ENCODE measurements at places on chromosomes 1 and 21.

DNA sequence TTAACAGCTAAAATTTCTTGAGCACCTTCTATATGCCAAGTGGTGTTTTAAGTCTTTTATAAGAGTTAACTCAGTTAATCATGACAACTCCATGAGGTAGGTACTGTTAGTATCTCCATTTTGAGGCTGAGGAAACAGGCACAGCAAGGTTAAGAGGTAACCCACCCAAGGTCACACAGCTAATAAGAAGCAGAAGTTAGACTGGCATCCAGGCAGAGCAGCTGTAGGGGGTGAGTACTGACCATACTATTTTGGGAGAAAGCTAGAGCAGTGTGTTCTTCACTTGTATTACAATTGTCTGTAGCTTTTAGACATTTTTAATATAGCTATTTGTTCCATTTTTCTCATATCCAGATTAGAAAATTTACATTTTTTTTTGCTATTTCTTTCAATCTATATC, 4.8 kb downstream of the ATP6V1G3 start:
- DNase-seq: no peak

GRCh38 chr1:6989212-6990159, 204.2 kb downstream of the CAMTA1 start:
- DNase-seq: no peak

DNA sequence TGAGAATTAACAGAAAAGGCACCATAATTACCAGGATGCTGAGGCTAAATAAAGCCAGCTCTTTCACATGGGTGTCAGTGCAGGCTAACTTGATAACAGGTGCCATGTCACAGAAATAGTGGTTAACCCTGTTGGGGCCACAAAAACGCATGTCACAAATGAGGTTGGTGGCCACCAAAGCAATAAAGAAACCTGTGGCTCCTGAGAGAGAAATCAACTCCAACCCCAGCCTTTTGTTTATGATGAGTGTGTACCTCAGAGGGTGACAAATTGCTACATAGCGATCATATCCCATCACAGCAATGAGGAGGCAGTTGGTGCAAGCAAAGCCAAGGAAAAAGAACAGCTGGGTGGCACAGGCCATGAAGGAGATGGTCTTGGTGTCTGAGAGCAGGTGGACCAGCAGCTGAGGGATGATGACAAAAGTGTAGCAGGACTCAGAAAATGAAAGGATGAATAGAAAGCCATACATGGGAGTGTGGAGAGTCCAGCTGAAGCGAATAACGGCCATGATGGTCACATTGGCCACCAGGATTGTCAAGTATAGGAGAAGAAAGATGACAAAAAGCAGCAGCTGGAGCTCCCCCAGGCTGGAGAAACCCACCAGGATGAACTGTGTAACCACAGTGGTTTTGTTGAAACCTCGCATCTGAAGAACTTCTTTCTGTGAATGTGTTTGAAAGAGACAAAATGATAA, at the start of gene OR10T2:
Gene OR10T2 (minus strand): TSS at position 649 of the 697 bp plus-strand sequence. CDS start 0 bp downstream, at position 649.
- no peak for DNase-seq

- DNase-seq: no peak
Observed at GRCh38 chr21:36199021-36199420, 42.4 kb downstream of the DOP1B start.

DNA sequence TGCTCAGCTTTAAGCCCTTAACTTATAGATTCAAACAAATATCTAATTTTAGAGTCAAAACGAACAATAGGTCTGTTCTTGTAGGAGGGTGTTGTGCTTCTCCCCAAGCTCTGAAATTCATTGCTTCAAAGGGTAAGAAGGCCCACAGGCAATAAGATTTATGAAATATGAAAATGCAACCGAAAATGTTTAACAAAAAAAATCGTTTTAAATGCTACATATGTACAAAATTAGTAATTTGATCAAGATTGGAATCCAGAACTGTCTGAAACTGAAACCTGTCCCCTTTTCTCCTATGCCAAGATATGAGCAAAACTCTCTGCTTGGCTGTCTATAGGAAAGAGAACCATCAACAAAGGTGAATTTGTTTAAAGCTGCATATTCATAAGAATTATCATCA, 534.3 kb downstream of the PLPP3 start:
- DNase-seq: no peak

DNA sequence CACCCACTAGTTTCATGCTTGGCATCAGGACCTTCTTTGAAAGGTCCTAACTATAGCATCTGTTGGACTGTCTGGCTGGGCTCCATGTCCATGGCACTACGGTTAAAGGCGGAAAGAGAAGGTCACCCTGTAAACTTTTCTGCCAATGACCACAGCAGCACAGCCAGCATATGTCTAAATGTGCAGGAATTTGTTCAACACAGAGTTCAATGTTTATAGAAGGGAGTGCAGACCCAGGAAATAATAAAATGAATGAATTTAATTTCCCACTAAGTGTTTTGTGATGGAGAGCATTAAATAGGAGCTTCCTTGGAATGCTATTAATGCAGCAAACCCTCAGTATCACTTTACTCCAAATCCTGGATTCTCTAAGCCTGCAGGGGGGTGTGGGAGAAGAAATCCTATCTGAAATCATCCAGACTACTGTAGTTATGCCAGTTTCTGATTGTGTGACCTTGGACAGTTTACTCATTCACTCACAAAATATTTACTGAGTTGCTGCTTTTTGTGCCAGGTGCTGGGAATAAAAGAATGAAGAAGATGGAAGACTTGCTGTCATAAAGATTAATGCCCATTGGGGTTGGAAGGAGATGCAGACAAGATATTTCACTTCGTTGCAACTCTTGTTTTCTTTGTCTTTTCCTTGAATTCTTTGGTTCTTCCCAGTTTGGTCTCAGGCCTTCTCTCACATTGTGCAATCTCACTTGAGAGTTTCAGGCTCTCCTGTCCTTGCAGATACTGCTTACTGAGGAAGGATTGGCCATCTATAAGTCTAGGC, 195.0 kb downstream of the ROR1 start:
- no peak for DNase-seq

DNA sequence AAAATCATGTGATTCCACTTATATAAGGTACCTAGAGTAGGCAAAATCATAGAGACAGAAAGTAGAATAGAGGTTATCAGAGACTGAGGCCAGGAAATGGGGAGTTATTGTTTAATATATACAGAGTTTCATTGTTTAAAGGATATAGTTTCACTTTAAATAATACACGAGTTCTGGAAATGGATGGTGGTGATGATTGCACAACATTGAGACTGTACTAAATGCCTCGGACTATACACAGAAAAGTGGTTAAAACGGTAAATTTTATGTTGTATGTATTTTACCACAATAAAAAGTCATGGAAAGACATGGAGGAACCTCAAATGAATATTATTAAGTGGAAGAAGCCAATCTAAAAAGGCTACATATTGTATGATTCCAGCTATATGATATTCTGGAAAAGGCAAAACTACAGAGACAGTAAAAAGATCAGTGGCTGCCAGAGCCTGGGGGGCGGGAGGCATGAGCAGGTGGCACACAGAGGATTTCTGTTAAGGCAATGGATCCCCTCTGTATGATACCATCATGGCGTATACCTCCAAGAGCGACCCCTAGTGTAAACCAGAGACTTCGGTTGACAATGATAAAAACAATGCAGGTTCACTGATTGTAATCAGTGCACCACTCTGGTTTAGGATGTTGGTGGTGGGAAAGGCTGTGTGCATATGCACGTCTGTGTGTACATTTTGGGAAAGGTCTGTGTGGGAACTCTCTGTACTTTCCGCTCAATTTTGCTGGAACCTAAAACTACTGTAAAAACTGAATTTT, 7.5 kb downstream of the C1orf198 start:
- DNase-seq: no peak

DNA sequence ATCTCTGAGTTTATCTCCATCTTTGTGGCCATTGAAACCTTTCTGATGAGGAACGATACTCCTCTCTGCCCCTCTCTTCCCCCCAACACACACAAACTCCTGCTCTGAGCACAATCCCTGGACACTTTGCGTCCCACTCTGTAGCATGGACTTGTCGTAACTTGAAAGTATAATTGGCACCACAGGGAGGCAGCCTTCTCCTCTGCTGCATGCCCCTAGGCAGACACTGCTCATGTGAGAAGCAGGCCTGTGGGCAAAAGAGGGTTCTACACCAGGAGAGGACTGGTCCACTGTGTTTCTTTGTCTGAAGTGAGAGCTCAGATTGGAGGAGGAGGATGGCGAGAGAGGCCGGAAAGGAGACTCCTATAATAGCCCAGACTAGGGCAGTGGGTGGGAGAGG, 3.8 kb upstream of the PARS2 start:
- no peak for DNase-seq

DNA sequence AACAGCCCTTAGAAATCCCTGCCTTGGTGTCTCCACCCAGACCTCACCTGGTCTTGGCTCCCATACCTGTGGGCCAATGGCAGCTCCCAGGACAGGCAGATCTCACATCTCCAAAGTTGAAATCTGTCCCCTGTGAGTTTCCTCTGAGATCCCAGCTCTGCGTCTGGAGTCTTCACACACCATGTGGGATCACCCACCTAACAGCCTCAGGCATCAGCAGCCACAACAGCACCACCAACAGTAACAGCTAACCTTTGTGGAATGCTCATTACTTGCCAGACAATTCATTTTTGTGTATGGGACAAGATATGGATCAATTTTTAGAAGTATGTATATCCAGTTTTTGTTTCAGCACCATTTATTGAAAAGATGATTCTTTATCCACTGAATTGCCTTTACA, 523.2 kb downstream of the MATN1 start:
- no peak for DNase-seq

Measured in head of caudate nucleus (tissue), 42 donors.